HL-60 (cell line): ENCODE measurements at places on chromosomes 3 and 15.
A peak's percentile ranks its signal among the peaks of the same experiment; 100 is the strongest.

GRCh38 chr3:131786386-131786785, 248.4 kb downstream of the CPNE4 start:
- no peak for DNase-seq

DNA sequence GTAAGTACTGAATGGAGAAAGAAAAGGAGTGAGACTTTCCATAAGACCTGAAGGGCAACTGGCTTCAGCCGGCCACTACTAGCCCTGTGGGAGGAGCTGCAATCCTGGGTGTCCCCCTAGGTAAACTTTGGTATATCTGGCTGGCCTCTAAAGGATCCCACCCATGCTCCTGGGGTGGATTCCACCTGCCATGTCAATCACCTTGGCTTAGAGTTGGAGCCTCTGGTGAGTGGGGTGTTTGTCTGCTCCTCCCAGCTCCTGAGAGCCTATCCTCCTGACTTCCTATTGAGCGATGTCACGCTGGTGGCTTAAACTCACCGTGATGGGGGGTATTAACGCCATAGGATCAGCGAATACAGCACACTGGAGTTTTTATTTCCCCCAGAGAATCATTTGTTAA, 2.6 kb downstream of the SPTBN5 start:
- DNase-seq: no peak

DNA sequence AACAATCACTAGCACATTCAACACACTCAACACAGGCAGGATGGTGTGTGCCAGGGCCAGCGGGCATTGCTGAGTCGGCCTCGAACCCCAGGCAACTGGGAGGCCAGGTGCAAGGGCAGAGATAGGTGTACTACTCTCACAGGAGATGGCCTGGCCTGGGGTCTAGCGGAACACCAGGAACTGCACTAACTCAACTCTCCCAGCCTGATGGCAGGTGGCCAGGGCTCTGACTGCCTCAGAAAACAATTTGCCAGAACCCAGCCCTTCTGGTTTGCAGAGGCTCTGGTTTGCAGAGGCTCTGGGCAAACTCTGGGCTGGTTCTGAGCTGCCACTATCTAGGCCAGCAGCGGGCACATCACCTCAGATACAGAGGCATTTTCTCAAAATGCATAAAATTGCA, 229.2 kb upstream of the CHRNA7 start:
- DNase-seq: no peak

GRCh38 chr3:12316729-12317351, 28.0 kb downstream of the PPARG start:
- DNase-seq: no peak

- DNase-seq: peak; percentile 80
Measured at GRCh38 chr3:28050885-28051284, 190.5 kb upstream of the CMC1 start.

GRCh38 chr3:186171521-186171920, 62.6 kb upstream of the ETV5 start:
- no peak for DNase-seq

DNA sequence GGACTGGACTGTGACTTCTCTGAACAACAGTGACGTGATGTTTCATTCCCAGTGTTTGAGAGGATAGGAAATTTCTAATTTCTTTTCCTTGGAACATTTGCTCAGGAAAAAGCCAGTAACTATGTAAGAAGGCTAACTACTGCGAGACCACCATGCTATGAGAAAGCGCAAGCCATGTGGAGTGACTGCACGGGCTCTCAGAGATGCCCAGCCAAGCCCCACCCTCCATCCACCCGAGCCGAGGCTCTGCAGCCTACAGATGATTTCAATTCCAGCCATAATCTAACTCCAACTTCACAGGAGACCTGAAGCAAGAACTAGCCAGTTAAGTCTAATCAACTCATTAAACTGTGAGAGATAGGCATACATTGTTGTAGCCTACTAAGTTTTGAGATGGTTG, 124.3 kb downstream of the GREM1 start:
- DNase-seq: no peak

GRCh38 chr15:68696414-68697363, 117.9 kb downstream of the CORO2B start:
- no peak for DNase-seq

GRCh38 chr3:59873576-59874230, 823.9 kb upstream of the CFAP20DC start:
- no peak for DNase-seq

- DNase-seq: no peak
Measured at GRCh38 chr3:59531066-59531745, 481.4 kb upstream of the CFAP20DC start.

DNA sequence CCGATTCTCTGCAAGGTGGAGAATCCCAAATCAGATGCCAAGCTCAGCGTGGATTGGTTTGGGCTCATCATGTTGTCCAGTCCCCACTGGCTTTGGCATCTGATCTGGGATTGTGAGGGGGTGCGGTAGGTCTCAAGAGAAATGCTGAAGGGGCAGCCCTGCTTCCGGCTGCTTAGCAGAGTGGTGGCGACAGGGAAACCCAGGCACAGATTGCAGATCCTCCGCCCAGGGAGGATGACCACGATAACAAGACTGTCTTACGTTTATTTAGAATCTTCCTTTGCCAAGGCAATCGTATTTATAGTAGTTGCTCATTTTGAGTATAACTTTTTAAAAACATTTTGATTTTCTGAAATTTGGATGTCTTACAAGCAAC, 61.1 kb downstream of the SLC12A8 start:
- DNase-seq: no peak

- DNase-seq: no peak
Measured at GRCh38 chr3:184471439-184471838, 90.1 kb upstream of the EPHB3 start.

- no peak for DNase-seq
Measured at GRCh38 chr3:115706311-115706829, 83.1 kb downstream of the GAP43 start.

DNA sequence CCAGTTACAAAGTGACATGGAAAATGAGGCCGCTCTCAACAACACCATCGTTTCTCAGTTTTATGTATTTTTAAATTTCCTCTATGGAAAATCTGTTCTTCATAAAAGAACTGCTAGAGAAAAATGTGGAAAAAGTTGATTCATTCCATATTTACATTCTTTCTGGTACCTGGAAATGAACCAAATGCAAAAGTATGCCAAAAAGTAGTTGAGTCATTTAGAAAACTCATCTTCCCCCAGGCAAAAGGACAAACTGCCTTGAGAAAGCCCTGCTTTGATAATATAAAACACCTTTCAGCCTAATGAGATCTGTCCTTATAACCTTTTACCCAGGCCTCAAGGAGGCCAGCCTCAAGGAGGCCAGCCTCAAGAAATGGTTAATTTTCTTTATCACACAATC, 283.0 kb upstream of the VEPH1 start:
- DNase-seq: no peak

GRCh38 chr3:128820252-128820839, 59.1 kb upstream of the ACAD9 start:
- no peak for DNase-seq

DNA sequence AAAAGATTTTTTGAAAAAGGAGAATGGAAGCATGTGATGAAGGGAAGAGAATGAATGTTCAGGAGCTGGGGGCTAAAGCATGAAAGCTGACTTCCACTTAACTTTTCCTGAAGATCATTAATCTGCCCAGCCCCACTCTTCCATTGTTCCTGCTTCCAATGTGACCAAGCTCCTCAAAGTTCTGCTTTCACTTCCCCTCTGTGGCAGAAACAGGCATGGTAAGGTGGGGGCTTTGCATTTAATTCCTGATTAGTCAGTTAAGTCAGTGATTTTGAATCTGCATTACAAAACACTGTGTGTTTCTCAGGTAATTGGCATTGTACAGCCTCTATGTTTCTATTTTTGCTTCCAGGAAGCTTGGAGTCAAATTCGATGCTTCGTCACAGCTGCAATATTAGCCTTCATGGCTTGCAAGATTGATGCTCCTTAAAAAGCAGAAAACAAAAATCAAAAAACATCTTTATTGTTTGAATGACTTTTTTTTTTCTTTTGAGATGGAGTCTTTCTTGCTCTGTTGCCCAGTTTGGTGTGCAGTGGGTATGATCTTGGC, 7.3 kb upstream of the TM6SF1 start:
- peak; percentile 5 for DNase-seq

GRCh38 chr3:183108001-183108449, 8.7 kb upstream of the MCCC1 start:
- DNase-seq: peak; percentile 31

GRCh38 chr15:23049984-23050628, 10.7 kb upstream of the TUBGCP5 start:
- no peak for DNase-seq

DNA sequence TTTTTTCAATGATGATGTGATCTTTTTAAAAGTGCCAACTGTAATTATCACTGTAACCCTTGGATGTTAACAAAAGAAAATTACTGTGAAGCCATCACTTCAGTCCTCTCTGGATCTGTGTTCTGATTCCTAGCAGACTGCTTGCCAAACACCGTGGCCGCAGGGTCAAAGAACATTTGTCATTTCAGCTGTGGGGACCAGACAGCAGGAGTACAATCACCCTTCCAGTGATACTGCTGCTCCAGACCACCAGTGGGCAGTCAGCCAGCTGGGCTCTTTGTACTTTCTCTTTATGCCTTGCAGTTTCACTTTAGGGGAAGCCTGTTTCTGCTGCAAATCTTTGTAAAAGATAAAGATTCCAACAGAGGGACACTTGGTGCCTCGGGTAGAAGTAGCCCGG, 770.0 kb downstream of the GRM7 start:
- DNase-seq: no peak

GRCh38 chr15:92881211-92881754, 18.8 kb upstream of the CHD2 start:
- no peak for DNase-seq

DNA sequence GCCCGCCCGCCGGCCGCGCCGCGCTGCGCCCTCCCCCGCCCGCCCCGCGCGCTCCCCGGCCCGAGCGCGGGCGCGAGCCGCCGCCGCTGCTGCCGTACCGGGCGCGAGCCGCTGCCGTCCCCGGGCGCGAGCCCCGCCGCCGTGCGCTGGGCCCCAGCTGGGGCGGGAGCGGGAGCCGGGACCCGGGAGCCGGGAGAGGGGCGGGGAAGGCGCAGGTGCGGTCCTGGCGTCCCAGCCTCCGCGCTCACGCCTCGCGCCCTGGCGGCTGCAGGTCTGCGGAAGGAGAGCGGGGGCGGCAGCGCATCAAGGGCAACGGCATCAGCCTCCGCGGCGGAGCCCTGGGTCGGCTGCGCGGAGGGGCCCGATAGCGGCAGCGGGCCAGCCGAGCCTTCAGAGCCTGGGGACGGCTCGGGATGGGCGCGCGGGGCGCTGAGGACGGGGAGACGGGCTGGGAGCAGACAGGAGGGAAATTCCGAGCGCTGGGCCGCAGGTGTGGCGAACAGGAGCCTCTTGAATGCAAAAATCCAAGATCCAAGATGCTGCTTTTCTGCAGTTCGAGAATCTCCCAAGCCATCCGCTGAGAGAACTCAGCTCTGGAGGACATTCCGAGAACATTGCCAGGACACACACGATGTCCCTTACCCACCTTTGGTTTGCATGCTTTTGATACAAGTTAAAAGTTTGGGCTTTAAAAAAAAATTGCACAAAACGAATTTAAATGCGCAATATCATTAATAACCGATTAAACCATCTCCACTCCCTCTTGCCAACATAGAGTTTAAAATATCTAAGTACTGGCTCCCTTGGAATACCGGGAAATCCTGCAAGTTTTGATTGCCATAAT, 251.1 kb downstream of the TJP1 start:
- DNase-seq: no peak

GRCh38 chr3:39937874-39938273, 128.5 kb downstream of the MYRIP start:
- no peak for DNase-seq

GRCh38 chr3:167895684-167896083, 160.2 kb downstream of the SERPINI1 start:
- no peak for DNase-seq

DNA sequence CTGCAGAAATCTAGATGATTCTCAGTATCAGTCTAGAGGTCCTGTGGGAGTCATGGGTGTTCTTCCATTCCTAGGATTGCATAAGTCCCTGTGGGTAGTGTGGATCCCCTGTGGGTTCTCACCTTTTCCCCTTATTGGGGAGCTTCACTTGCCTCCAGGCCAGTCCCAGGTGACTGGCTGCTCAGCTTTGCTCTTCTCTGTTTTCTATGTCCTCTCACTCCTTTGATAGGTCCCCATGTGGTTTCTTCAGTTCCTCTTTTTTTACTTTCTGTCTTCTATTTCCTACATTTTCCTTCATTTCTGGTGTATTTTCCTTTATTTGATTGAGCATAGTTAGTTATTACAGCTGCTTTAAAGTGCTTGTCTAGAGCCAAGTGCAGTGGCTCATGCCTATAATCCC, 10.9 kb downstream of the TEX55 start:
- DNase-seq: no peak

DNA sequence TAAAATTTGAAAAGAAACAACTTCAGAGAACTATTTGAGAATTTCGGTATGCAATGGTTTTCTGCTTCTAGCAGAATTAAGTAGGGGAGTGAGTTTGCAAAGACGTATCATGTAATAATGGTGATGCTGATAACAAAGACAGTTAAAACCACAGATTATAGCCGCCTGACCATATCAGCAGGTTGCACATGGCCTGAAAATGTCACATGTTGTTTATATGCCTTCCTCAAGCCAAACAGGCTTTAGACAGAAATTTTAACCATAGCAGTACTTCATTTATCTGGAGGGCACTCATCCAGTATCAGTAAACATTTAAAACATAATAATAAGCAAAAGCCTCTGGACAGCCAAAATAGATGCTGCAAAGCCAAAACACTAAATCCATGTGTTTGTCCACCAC, 131.7 kb downstream of the RYR3 start:
- DNase-seq: no peak

- no peak for DNase-seq
Measured at GRCh38 chr15:93658026-93658816, 569.2 kb upstream of the RGMA start.

GRCh38 chr3:152200476-152201420, 68.0 kb upstream of the MBNL1 start:
- DNase-seq: no peak

DNA sequence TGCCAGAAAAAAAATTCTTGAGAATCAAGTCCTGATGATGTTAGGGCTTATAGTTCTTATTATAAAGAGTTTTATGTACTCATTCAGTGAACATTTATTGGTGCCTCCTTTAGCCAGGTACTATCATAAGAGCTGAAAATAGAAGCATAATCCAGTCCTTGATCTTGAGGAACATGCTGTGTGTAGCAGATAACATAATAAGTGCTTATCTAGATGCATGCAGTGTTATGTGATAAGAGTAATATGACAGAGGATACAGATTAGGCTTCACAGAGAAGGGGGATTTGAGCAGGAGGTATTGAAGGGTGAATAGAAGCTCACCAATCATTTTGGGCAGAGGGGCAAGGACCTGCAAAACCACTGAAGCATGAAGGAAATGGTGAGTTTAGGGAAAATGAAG, 1.1 kb downstream of the CCR2 start:
- no peak for DNase-seq

- no peak for DNase-seq
Measured at GRCh38 chr15:76235186-76235826, 76.0 kb downstream of the ETFA start.

GRCh38 chr3:184687363-184688015, 24.4 kb downstream of the MAGEF1 start:
- DNase-seq: peak; percentile 46

- DNase-seq: no peak
Measured at GRCh38 chr3:108215871-108216270, 6.4 kb downstream of the IFT57 start.
